ENCODE measurements at places on chromosomes 1 and 21.

DNA sequence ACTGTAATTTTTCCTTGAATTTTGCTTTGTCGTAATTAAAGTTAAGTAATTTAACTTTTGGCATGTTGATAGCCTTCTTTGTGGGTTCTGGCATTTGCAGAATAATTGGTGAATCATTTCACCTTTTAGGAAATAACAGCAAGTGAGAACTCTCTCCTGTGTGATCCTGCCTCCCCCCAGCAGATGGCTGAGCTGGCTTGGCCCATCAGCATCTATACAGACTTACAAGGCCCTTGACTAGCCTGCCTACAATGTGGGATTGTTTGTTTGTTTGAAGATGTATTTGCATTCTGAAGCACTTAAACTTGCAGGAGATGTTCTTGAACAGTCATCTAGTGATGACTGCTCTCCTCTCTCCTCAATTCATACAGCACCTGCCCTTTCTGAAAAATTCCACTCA, 55.9 kb downstream of the MACO1 start:
- DNase-seq = no peak

DNA sequence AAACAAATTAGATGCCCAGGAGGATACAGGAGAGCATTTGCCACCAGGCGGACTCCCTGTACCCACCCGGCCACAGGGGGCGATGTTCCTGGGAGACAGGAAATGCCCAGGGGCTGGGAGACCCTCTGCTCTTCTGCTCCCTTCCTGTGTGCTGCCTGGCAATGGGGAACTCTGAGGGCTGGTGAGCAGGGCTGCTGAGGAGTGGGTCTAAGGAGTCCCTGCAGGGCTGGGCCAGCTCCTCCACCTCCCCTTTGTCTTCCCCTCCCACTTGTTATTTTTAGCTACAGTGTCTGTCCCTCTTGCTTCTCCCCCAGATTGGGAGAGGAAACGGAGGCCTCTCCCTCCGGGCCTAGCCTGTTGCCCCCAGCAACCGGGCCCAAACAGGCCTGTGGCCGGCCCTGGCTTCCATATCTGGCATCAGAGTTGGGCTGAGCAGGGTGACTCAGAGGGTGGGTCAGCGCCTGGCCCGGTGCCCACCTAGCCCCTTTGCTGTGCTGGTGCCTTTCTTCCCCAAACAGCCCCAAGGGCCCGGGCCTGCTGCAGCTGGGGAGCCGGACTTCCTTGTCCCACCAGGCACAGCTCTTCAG, 11.6 kb downstream of the LMNA start:
- DNase-seq = peak; percentile 49

DNA sequence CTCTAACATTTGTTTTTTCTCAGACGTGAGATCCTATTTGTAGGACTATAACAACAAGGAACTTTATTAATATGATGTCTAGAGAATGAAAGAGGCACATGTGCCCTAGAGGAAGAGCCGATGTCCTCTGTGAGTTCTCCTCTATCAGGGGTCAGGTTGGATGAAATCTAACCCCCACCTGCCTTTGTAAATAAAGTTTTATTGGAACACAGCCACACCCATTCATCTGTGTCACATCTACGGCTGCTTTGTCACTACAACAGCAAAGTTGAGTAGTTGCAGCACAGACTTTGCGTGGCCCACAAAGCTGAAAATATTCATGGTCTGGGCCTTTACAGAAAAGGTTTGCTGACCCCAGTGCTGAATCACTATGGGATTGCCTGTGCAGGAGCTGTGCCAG, 571 bp upstream of the CAPN9 start:
- no peak for DNase-seq

DNA sequence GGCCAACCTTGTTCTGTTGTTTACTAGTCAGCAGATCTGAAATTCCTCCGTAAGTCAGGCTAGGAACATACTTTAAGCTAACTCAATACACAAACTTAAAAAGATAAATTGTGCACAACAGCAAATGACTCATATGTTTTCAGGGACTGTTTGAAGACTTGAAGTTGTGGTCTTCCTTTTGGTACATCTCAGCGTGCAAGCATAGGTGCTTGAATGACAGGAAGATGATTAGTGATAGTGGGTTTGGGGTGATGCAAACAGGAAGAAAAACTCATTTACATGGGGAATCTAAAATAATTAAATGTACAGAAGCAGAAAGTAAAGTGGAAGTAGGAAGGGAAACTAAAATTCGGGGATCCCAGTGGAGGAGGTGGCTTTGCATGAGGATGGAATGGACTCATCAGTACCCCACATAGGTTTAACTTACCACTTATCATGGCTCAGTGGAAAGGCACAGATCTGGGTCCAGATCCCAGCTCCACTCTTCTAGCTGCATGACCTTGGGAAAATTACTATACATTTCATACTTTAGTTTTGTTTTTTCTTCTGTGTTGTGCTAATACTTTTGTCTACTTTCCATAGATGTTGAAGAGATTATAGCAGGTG, 122.3 kb downstream of the XCL2 start:
- no peak for DNase-seq

- DNase-seq = no peak
Measured at GRCh38 chr1:29210278-29211085, 20.3 kb downstream of the MECR start.

- no peak for DNase-seq
Measured at GRCh38 chr1:14236097-14236496, 362.4 kb upstream of the KAZN start.

DNA sequence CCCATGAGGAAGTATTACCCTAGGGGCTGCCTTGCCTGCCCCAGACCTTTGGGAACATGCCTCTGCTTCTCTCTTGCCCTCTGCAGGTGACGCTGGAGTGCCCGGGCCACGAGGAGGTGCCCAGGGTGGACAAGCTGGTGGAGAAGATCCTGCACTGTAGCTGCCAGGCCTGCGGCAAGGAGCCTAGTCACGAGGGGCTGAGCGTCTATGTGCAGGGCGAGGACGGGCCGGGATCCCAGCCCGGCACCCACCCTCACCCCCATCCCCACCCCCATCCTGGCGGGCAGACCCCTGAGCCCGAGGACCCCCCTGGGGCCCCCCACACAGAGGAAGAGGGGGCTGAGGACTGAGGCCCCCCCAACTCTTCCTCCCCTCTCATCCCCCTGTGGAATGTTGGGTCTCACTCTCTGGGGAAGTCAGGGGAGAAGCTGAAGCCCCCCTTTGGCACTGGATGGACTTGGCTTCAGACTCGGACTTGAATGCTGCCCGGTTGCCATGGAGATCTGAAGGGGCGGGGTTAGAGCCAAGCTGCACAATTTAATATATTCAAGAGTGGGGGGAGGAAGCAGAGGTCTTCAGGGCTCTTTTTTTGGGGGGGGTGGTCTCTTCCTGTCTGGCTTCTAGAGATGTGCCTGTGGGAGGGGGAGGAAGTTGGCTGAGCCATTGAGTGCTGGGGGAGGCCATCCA, 7.8 kb upstream of the HTR6 start:
- DNase-seq = no peak

GRCh38 chr21:41678924-41679318, 87.9 kb downstream of the RIPK4 start:
- no peak for DNase-seq

DNA sequence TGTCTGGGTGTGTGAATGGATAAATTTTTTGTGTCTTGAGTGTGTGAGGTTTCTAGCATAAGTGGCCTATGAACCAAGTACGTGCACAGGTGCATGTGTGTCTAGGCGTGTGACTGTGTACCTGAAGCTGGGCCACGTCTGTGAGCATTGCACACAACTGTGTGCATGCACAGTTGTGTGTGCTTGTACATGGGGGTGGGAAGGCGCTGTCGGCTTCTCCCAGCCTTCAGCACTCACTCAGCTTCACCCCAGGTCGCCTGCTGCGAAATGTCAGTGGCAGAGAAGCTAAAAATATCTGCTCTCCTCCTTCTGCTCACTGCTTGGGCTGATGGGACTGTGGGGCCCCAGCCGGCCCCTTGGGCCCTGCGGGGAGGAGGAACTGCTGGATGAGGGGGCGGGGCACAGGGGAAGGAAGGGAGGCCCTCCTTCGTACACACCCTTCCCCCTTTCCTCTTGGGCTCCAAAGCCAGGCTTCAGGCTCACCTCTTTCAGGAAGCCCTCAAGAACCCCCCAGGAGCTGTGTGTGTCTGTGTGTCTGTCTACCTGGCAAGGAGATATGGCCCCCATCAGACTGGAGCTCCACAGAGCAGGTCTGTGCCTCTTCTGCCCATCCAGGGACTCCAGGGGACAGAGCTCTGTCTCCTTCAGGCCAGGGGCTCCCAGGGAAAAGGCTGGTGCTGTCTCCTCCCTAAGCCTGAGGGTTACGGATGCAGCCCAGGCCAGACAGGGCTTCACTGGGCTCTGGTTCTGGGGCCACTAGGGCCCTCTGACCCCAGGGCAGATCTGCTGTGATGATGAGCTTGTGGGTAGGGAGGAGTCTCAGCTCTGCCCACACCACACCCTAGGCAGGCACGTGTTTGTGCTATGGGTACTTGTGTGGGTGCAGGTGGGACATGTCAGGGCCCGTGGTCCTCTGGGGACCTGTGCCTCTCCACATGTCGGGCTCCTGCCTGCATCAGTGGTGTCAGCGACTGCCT, 35.6 kb upstream of the WASF2 start:
- DNase-seq = peak; percentile 33

GRCh38 chr1:94629259-94630181, 88.0 kb upstream of the F3 start:
- DNase-seq = no peak

DNA sequence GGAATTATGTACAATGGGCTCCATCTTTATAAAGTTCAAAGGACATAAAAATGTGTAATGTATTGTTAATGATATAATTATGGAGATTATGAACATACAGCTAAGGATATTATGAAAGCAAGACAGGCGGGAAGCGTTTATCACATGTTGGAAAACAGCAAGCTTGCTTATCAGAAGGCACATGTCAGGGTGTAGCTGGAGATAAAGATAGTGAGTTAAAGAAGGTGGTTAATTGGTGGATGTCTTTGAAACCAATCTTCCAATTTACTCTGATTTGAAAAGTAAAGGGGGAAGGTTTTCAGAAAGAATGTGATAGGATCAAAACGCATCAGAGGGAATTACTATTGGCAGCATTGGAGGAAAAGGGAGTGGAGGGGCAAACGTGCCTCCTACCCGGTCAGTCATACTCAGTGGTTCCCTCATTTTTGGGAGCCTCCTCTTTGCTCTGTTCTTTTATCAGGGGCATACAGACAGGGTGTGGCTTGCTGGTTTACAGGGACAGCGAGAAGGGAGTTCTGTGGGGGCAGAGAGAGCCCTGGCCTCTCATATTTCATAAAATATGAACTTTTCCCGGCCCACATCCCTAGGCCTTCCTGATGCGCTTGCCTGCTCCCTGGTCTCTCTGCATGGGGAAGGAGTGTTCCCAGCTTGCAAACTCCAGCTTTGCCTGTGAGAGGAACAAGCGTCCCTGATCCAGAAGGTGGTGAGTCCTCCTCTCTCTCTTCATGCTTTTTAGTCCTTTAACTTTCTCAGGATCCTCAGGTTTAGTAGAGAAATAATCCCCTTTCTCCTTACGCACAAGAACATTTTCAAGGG, 8.0 kb upstream of the SVBP start:
- DNase-seq = no peak

DNA sequence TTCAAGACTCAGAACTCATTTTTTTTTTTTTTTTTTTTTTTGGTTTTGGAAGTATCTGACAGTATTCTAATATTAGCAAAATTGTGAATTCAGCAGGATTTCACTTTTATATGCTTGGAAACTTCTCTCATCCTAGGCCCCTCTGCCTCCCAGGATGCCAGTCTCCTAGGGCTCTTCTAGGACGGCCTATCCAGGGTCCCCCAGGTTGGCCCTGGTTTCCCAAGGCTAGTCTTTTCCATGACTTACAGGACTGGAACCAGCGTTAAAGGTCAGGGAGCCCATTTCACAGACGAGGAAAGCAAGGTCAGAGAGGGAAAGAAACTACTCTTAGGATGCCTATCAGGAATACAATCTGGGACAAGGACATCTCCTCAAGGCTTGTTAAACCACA, 412.5 kb downstream of the PTPRU start:
- no peak for DNase-seq

- DNase-seq = no peak
Measured at GRCh38 chr1:151616505-151616849, 4.6 kb downstream of the SNX27 start.

- no peak for DNase-seq
Measured at GRCh38 chr1:228810878-228811711, 75.8 kb downstream of the RHOU start.

Data from activated effector memory CD4-positive, alpha-beta T cell treated with Interleukin-2 at 50 U/mL for 16 hours (primary cell).